ENCODE measurements at places on chromosomes 6 and 20. TPM values are rescaled to one million over a fixed set of nuclear protein-coding genes. Genes with fewer than 3 reads are reported as not detected.

Gene VWA7
- total RNA-seq, result 0.76 TPM

Gene DZANK1
- 3.5 TPM for total RNA-seq

Gene CST4
- total RNA-seq, result not detected

Gene PLAGL2
- 16.4 TPM for total RNA-seq

Gene PHF1
- total RNA-seq, result 224 TPM

Gene TCFL5
- 3.7 TPM for total RNA-seq

Gene PSORS1C1
- not detected for total RNA-seq

Gene MCM9
- total RNA-seq, result 31.1 TPM

- no peak for DNase-seq
These were observed 256.5 kb downstream of the TAF4 start for GRCh38 chr20:61809006-61809770.

- DNase-seq, result no peak
These were observed 161.3 kb upstream of the PHACTR1 start for GRCh38 chr6:12555267-12555666.

DNA sequence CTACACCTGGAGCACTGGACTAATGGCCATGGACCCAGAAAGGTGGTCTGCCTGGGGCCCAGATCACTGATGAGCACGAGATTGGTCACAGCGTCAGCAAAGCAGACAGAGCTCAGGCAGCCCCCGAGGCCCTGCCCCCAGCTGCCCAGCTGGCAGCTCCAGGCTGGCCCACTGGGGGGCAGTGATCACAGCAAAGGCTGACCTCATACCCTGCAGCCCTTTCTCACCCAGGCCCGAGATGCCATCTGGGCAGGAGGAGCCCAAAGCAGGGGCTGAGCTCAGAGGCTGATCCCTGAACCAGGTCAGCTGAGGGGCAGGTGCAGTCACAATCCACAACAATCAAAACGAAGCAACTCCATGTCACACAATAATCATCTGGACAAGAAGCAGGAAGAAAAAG lies 4.1 kb downstream of the MAP1LC3A start:
- DNase-seq, result no peak

GRCh38 chr6:142900227-142900971 lies 44.6 kb downstream of the HIVEP2 start:
- DNase-seq, result peak; percentile 81

- no peak for DNase-seq
These were observed 729.5 kb downstream of the KIF16B start for GRCh38 chr20:15843777-15844176.

DNA sequence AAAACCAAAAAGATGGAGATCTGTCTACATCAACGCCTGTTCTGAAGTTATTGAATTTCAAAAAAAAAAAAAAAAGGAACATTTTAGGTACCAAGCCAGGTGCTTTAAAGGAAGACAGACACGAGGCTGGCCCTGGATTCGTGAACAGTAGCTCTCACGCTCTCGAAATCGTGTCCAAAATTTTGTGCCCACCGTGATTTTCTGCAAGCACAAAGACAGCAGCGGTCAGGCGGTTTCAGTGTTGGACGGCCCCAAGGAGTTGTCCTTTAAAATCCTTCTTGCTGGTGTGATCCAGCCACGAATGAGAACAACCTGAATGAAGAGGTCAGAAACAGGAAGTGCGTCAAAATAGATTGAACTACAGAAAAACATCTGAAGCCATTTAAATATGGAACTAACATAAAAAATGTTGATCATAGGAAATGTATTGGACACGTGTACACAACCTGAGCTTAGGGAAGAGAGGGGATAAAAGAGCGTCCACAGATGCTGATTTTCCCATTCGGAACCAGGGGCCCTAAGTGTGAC lies 78.2 kb downstream of the THBS2 start:
- no peak for DNase-seq

DNA sequence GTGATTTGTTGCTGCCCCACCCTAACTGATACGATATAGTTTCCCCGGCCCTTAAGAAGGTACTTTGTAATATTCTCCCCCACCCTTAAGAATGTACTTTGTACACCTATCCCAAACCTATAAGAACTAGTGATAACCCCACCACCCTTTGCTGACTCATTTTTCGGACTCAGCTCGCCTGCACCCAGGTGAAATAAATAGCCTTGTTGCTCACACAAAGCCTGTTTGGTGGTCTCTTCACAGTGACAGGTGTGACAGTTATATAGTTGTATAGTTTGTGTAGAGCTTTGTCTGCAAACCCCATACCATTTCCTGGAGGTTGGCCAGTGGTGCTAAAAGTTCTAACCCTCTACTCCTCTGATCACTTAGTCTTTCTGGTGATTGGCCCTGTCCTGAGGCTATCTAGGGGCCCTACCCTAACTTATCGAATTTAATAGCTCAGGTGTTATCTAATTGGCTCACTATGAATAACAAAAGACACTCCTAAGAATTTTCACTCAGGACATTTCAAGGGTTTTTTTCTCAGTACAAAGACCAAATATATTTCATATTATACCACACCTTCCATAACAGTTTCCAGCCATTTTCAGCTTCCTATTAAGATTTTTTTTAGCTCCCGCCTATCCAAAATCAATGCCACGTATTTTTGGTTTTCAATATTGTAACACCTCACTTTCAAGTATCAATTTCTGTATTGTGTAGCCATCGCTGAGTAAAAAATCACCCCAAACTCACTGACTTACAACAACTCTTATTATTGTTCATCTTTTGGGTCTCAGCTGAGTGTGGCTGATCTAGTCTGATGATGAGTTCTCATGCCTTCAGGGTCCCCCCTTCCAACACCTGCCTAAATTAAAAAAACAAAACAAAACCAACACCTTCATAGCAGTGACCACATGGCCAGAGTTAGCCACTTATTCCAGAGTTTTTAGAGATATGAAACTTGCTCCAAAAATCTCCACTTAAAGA lies 9.8 kb upstream of the BTN1A1 start:
- DNase-seq, result no peak

- DNase-seq, result no peak
These were observed 37.7 kb upstream of the PRSS16 start for GRCh38 chr6:27209659-27210269.

DNA sequence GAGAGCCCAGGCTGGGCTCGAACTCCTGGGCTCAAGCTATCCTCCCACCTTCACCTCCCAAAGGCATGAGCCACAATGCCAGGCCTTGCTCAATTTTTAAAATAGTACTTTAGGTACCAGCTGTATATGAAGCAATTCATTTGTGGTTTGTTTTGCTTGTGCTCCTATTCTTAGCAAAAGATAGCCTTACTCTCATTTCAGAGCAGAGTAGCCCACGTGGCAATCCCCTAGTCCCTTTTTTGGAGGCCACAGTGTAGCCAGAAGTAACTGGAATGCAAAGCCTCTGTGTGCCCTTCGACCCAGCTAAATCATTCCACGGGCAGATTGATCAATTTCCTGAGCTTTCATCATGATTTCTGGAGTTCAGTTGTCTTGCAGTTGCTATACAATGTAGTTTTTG lies 372.2 kb downstream of the NRN1 start:
- DNase-seq, result no peak

GRCh38 chr6:127022302-127022701 lies 96.2 kb upstream of the RSPO3 start:
- no peak for DNase-seq

GRCh38 chr6:44235269-44235668 lies 11.6 kb upstream of the HSP90AB1 start:
- DNase-seq, result no peak

DNA sequence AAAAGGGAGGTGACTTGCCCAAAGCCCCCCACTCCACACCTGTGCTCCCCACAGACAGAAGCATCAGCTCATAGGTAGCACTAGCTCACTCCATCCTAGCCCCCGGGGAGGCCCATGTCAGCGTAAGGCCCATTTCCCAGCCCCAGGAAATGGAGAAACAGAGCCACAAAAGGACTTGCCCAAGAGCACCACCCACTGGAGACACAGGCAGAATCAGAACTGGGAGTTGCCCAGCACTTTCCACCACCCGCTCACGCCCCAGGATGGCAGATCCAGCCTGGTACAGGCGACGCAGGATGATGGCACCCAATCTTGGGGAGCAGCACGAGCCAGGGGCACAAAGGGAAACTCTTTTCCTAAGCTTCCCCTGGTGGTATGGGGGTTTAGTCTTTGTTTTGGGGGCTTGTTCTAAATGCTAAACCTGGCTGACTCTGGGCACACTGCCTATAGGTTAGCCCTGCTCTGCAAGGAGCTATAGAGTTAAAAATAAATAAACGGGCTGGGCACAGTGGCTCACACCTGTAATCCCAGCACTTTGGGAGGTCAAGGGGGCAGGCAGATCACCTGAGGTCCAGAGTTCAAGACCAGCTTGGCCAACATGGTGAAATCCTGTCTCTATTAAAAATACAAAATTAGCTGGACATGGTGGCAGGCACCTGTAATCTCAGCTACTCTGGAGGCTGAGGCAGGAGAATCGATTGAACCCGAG lies 11.8 kb downstream of the C20orf203 start:
- no peak for DNase-seq

DNA sequence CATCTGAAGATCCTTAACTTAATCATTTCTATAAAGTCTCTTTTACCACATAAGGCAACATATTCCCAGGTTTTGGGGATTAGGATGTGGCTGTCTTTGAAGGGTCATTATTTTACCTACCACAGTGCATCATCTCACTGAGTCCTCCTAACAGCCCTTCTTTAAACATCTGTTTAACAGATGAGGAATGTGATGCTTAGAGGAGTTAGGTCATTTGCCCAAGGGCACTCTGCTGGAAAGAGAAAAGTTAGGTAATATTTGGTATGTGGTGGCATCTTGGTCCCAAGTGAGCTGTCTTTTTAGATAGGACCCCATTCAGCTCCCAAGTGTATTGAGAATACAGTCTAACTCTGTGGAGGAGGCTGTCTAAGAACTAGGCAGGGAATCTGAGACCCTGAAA lies 11.0 kb downstream of the MMP24 start:
- no peak for DNase-seq

- DNase-seq, result no peak
These were observed 606 bp upstream of the ULBP1 start for GRCh38 chr6:149963212-149963461.

DNA sequence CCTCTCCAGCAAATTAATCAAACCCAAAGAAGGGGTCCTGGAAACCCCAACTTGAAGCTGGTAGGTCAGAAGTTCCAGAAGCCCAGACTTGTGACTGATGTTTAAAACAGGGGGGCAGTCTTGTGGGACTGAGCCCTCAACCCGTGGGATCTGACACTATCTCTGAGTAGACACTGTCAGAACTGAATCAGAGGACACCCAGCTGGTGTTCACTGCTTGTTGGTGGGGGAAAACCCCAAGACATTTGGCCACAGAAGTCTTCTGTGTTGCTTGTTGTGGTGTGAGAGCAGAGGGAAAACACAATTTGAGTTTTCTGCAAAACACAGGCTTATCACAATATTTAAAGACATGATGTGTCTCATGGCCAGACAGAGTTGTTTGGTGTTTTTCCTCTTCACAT lies 29.9 kb downstream of the KIF13A start:
- no peak for DNase-seq

DNA sequence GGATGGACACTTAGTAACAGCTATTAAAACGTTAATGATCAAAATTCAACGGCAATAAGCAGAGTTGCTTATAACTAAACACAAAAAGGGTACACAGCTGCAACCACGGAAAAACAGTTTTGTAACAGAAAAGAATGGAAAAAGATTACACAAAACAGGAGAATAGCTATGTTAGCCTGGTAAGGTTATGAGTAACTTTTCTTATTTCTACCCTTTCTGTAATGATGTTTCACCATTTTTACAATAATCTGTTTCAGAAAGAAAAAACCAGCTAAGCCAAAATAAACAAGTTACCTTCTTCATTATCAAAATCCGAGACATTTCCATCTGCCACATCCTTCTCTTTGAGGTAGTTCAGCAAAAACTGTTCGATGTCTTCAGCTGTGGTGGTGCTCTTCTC lies 27.4 kb downstream of the TTI1 start:
- no peak for DNase-seq

DNA sequence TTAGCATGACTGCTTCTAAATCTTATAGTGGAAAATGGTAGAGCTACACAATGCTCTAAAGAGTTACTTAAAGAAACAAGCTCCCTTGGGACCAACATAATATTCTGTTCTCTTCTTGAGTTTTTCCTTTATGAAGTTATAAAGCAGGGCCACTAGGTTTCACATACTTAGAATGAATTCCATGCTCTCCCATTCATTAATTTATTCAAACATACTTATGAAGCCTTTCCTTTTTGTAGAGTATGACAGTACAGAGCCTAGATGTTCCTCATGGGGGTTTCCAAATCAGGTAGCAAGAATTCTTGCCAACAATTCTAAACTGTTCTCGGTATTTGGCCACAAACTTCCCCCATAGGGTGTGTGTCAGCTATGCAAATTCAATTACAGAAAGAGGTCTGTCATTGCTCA lies 20.6 kb upstream of the FABP7 start:
- DNase-seq, result no peak

DNA sequence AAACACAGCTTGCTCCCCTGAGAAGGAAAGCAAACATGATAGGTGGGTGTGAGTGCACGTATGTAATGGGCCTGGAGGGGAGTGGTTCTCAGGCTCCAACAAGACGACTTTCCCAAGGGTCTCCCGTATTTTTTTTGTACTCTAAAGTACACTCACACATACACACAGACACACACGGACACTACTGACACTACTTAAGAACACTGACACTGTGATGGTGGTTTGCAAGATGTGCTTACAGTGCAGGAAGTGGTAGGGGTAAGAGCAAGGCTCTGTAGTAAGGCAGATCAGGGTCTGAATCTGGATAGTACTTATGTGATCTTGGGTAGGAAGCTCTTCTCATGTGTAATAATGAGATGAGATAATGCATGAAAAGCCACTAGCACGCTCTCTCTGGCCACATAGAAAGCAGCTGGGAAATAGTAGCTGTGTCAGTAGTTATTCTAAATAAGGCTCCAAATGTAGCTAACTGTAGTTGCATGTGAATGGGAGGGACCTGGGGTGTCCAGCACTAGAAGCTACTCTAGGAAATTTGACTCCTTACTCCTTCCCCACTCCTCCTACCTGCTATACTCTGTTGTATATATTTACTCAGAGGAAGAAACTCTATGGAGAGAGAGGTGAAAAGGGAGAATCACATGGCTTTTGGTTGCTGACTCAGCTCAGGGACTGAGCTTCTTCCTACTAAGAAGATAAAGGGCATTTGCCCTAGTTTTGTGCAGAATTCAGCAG lies 8.4 kb upstream of the ZBTB24 start:
- peak; percentile 35 for DNase-seq

GRCh38 chr6:22239261-22239921 lies 57.4 kb downstream of the PRL start:
- DNase-seq, result no peak

DNA sequence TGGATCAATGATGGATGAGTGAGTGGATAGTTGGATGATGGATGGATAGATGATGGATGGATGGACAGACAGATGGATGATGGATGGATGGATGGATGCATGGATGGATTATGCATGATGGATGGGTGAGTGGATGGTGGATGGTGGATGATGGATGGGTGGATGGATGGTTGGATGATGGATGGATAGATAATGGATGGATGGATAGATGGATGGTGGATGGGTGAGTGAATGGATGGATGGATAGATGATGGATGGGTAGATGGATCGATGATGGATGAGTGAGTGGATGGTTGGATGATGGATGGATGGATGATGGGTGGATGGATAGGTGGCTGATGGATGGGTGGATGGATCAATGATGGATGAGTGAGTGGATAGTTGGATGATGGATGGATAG lies 176.0 kb downstream of the TAF4 start:
- no peak for DNase-seq

All from naive thymus-derived CD4-positive, alpha-beta T cell (primary cell).